DMS 273 treated with DMSO at 0.1 percent for 48 hours (cell line): ENCODE measurements at places on chromosomes 3 and 15.
A peak's percentile ranks its signal among the peaks of the same experiment; 100 is the strongest.

DNA sequence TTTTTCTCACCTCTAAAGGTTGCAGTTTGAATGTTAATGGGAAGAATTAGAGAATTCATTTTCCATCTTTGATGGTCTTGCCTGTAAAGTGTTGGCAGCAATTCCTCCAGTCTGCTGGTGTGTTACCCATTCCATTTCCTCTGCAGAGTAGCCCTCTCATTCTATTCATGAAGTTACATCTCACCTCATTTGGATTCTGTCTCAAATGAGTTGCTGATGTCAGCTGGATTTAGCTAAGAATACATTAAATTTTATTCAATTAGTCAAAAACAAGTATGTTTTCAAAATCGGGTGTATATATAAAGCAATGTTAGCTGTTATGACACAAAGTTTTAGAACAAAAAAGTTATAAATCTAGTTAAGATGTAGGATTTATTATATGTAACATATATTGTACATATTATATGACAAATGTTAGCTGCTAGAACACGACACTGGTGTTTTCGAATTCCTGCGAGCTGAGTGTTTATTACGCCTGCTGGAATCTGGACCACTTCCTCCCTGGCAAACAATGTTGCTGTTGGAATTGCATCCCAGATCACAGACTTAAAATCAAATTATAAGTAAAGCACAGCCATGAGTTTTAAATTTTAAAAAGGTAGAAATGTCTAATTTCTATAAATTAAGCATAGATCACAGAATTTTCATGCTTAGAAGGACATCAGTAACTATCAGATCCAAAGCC lies 516.2 kb downstream of the OCA2 start:
- DNase-seq, result no peak

DNA sequence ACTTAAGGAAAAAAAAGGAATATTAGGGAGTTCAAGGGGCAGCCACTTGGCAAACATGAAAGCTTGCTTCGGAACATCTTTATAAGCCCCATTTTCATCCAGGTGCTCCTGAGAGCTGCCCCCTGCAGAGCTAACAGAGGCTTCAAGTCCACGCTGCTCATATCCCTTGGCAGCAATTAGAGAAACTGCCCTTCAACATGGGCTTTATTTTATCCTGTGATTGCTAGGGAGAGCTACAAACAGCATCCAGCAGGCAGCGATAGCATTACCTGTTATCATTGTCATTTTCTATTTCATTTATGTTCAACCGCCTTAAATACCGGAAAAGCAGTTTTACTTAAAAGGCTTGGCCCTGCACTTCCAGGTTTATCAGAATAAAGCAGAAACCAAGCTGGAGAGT lies 68.4 kb upstream of the MCTP2 start:
- no peak for DNase-seq

GRCh38 chr3:197458906-197459470 lies 96.8 kb downstream of the BDH1 start:
- DNase-seq, result no peak

- DNase-seq, result no peak
These were observed 380.5 kb upstream of the CFAP20DC start for GRCh38 chr3:59430341-59430740.

DNA sequence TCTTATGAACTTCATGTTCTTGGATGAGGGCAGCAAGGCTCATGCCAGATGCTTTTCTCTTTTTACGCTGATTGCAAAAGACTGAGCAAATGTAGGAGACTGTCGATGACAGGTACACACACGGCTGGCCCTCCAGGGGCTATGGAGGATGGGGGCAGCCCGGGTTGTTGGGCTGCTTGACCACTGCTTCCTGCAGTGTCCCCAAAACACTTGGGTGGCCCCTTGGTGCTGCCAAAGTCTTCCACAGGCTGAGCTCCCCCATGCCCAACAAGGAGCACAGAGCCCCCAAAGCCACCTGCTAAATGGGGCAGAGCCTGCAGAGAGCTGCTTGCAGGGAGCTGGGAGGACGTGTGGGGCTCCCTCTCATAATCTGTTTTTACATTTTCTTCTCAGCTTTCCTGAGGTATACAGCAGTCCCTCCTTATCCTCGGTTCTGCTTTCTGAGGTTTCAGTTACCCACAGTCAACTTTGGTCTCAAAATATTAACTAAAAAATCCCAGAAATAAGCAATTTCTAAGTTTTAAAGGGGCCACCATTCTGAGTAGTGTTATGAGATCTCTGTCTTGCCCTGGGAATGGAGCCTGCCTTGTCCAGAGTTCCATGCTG lies 7.3 kb downstream of the PRR23E start:
- DNase-seq, result no peak

DNA sequence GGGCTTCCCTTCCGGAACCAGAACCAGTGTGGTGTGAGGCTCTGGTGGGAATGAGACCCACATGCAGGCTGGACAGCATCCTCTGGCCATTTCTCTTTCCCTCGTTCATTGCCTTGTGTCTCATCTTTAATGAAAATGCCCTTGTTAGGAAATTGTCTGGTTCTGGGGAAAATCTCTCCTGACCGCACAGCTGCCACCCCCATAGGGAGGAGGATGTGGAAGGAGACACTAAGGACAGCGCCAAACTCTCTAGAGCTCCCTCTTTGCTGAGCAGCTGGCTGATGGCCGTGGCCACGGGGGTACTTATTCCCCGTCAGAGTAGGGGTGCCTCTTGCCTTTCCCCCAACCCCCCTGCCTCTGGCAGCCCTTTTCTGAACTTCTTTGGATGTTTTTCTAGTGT lies 297.6 kb upstream of the C2CD4B start:
- no peak for DNase-seq

- no peak for DNase-seq
These were observed 171.4 kb downstream of the SSR3 start for GRCh38 chr3:156383441-156384025.

GRCh38 chr3:73448041-73448440 lies 176.7 kb downstream of the PDZRN3 start:
- DNase-seq, result no peak

DNA sequence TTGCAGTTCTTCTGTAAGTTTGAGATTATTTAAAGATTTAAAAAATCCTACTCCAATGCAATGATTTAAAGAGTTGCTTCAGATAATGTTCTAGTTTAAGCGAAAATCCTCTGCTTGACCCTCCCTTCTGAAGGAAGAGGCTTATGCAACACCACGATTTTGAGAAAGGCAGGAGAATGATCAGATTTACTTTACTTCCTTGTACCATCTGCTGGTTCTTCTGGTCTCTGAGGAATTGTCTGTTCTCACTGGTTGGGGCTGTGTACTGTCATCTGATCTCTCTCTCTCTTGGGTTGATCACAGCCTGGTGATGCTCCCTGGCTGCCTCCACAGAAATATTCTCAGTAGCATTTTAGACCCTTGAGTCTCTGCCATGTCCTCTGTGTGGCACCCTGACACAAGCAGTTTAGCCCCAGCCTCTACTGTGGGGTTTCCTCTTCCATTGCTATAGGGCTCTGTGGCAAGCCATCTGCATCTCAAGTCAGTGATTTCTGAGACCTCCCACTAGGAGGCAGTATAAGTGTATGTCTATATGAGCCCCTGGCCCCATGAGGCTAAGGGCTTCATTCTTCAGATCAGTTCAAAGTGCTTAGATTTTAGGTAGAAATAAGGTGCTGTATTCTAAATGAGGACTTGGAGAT lies 50.8 kb upstream of the PLAAT1 start:
- peak; percentile 93 for DNase-seq

- DNase-seq, result no peak
These were observed 189.2 kb downstream of the CADM2 start for GRCh38 chr3:85148036-85148435.

DNA sequence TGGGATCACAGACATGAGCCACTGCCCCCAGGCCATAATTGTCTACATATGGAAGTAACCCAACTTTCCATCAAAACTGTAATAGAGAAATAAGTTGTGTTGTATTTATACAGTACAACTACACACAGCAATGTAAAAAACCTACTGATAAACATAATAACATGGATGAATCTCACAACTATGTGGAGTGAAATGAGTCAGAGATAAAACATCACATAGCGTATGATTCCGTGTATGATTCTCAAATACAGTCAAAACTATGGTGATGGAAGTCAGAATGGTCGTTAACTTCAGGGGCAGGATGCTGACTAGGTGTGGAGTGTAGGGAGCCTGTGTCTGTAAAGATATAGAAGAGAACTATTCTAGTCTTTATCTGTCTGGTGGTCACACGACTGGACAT lies 332.7 kb upstream of the SLCO3A1 start:
- DNase-seq, result no peak

- DNase-seq, result no peak
These were observed at the start of gene NUP210 for GRCh38 chr3:13420045-13420830. TSS of gene NUP210 (minus strand) at chr3:13420322. CDS start at chr3:13420226, 96 bp downstream.

GRCh38 chr3:56113231-56113630 lies 355.0 kb downstream of the ERC2 start:
- no peak for DNase-seq

DNA sequence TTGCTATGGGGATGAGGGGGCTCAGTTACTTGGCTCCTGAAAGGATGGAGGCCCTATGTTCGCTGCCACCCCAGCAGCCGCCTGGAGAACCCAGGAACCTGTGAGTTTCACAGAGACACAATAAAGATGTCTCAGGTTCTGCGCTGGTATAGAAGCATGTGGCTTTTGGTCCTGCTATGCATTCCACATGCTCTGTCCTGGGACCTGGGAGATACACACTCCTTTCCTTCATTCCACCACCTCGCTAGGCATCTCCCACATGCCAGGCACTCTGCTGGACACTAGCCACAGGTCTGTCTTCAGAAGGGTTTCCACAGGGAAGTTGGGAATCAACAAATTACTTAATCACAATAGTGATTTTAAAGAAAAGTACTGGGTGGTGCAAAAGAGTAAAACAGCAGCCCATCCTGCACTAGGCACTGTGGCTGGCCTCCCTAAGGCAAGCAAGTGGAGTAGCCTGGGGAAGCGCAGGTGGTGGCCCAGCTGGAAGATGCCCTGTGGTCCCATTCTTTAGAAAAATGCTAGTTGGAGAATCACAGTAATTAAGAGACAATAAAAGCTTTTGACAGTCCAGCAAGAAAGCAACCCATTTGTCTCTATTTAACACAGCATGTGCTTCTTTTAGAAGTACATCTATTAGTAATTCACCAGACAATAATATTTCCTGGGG lies 408.9 kb upstream of the WNT5A start:
- no peak for DNase-seq

DNA sequence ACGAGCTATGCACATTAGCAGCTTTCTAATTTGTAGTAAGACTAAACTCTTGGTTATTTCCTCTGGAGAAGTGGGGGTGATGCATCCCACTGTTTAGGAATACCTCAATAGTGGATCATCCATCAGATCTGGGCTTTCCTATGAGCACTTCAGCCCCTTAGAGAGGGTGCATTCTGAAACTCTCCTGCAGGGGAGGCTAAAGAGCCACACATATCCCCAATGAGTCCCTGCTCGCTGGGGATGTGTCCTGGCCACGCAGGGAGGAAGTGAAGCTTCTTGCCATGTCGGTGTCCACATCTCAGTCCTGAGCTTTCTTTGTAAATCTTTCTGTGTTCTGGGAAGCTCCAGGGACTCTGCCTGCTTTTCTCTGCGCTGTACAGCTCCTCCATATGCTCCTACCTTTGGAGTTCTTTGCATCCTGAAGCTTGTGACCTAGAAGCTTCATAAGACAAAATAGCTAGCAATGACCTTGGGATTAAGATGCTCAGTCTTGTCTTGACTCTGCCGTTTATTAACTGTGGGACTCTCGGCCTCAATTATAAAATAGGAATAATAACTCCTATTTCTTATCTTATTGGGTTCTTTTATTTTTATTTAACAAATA lies 28.3 kb upstream of the MASP1 start:
- no peak for DNase-seq

DNA sequence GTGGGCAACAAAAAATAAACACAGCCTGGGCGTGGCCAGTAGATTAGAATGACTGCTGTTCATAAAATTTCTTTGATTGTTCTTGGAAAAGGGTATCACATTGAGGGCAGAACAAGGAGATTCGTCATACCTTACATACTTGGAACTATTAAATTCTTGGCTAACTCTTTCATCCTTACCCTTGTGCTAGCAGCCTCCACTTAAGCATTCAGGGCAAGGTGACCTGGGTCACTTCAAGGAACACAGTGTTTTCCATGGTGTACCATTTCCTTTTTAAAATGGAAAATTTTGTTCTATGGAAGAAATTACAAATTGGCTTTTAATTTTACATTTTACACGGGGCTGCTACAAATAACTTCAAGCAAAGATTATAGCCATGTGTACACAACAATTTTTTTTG lies 60.8 kb downstream of the MINDY4B start:
- no peak for DNase-seq

DNA sequence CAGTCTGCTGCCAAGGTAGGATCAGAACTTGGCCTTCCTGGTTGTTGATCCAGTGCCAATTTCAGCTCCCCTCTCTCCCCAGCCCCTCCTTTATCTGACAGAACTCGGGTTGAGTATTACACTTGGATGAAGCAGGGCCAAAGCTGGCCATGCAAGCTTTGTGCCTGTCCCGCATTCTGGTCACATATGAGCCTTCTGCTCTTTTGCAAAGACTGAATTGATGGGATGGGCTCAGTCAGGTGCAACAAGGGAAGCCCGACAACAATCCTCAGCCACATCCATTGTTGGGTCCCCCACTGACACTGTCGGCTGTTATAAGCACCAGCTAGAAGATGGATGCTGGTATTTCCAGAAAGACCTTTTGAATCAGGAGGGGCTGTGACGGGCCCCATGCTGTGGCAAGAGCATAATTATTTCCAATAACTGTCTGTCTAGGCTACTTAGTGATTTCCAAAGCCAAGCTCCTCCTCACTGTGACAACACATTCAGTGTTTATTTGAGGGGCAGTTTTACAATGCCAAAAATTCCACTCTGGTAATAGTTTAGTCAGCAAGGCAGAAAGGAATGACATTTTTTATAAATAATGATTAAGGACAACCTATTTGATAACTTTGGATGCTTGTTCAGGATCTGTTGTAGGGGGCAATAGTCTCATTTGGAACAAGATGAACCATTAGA lies 146.8 kb upstream of the FRMD4B start:
- no peak for DNase-seq

GRCh38 chr15:33699145-33699544 lies 269.2 kb upstream of the CHRM5 start:
- no peak for DNase-seq

- peak; percentile 92 for DNase-seq
These were observed 59.6 kb upstream of the ZBTB38 start for GRCh38 chr3:141308588-141309218.

- no peak for DNase-seq
These were observed 73.7 kb downstream of the ABHD5 start for GRCh38 chr3:43764471-43764870.

DNA sequence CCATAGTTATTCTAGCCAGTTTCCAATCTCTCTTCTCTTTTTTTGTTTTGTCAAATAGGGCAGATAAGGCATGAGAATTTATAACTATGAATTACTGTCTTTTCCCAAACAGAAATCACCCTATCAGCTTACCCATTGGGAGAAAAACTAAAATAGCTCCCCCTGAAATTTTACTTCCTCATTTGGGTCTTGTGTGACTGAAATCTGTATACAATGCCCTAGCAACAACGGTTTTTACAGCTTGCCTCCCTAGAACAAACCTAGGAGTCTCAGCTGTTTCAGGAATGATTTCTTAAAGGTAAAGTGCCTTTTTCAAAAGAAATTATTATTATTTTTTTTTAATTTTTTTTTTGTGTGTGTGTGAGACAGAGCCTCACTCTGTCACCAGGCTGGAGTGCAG lies 56.8 kb downstream of the CD86 start:
- no peak for DNase-seq

GRCh38 chr3:162632672-162633071 lies 1136.1 kb downstream of the OTOL1 start:
- no peak for DNase-seq

GRCh38 chr3:183114384-183115178 lies 15.3 kb upstream of the MCCC1 start:
- DNase-seq, result no peak

- no peak for DNase-seq
These were observed 590.2 kb upstream of the TBL1XR1 start for GRCh38 chr3:177787279-177788041.
